ENCODE measurements at places on chromosomes 4 and X. TPM values are rescaled to one million over a fixed set of nuclear protein-coding genes. Genes with fewer than 3 reads are reported as not detected.

Gene PPARGC1A
- total RNA-seq: 19.7 TPM

Gene AWAT2
- not detected for total RNA-seq

DNA sequence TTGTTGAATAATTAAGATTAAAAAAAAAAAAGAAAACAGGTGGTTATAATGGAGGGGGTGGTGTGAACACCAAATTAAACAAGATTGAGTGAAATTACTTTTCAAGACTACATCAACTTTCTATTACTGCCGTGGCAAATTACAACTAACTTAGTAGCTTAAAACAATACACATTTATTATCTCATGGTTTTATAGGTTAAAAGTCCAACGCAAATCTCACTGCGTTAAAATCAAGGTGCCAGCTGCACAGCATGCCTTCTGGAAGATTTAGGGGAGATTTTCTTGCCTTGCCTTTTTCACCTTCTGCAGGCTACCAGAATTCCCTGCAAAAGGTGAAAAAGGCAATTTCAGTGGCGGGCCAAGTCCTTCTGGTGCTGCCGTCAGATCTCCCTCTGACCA is 58.5 kb downstream of the ATXN3L start:
- H3K27me3 ChIP-seq: no peaks in the 10 kb centered on the region
- no peak overlapping the region for H3K4me3 ChIP-seq
- H3K27ac ChIP-seq: no peak overlapping the region
- DNase-seq: no peak

DNA sequence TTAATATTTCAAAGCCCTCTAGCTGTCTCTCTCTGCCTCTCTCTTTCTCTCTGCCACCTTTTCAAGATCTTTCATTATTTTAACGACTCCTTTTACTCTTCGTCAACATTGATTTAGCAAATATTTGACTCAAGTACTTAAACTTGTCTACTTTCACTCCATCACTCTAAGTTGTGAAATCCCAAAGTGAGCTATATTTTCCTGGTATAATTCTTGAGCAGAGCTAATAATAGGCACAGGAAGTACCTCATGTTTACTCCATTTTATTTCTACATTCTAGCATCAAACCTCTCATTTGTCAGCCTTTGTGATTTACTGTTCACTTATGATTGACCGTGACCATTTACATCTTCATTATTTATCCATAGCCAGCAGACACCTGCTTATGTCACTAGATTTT is 482.5 kb downstream of the RPA4 start:
- no peak for DNase-seq
- H3K27me3 ChIP-seq: no peaks in the 10 kb centered on the region
- H3K4me3 ChIP-seq: no peak overlapping the region
- H3K36me3 ChIP-seq: no peaks in the 10 kb centered on the region
- no peak overlapping the region for H3K27ac ChIP-seq

Gene EDA
- total RNA-seq: 4.3 TPM

DNA sequence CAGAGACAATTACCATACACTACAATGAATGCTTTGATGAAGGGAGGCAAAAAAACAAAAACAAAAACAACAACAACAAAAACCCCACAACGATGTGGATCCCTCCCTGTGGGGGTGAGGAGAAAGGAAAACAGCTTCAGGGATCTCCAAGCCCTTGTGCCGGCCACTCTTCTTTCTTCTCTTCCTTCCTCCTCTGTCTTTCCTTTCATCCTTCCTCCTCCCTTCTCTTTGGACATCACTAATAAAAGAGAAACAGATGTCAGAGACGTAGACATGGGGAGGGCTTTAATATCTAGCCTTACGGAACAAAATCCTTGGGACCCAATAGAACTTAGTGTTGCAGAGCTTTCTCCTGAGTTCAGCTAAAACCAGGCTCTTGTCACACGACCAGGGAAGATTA is 18.8 kb upstream of the STX18 start:
- H3K4me1 ChIP-seq: no peaks in the 10 kb centered on the region
- peaks cover 6% of the 10 kb centered on the region for H3K36me3 ChIP-seq
- DNase-seq: no peak
- no peak overlapping the region for H3K27ac ChIP-seq
- no peaks in the 10 kb centered on the region for H3K27me3 ChIP-seq

GRCh38 chr4:39450618-39451017 is 8.1 kb downstream of the RPL9 start:
- H3K4me3 ChIP-seq: no peak overlapping the region
- H3K27me3 ChIP-seq: no peaks in the 10 kb centered on the region
- H3K27ac ChIP-seq: no peak overlapping the region

Gene OCIAD1
- 73.7 TPM for total RNA-seq

Gene ADH1B
- 669 TPM for total RNA-seq

Gene MED14
- 29.9 TPM for total RNA-seq

DNA sequence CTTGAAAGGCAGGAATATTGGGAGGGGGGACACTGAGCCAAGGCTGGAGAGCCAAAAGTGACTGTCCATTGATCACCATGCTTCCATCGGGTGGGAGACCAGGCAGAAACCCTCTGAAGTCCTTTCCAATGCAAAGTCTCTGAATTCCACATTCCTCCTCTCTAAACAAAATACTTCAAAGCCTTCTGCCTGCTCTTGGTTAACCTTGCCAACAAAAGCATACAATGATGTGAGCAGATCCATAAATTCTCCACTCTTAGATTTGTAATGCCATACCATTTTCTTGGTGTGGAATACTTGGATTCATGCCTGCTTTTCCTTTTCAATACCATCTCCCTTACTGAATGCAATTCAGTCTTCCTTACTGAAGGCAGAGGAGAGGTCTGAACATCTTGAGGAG is 74.1 kb upstream of the FAM9B start:
- H3K36me3 ChIP-seq: no peaks in the 10 kb centered on the region
- no peak overlapping the region for H3K4me3 ChIP-seq
- H3K27me3 ChIP-seq: no peaks in the 10 kb centered on the region
- no peak overlapping the region for H3K27ac ChIP-seq
- no peaks in the 10 kb centered on the region for H3K4me1 ChIP-seq

Gene SSX2
- not detected for total RNA-seq

DNA sequence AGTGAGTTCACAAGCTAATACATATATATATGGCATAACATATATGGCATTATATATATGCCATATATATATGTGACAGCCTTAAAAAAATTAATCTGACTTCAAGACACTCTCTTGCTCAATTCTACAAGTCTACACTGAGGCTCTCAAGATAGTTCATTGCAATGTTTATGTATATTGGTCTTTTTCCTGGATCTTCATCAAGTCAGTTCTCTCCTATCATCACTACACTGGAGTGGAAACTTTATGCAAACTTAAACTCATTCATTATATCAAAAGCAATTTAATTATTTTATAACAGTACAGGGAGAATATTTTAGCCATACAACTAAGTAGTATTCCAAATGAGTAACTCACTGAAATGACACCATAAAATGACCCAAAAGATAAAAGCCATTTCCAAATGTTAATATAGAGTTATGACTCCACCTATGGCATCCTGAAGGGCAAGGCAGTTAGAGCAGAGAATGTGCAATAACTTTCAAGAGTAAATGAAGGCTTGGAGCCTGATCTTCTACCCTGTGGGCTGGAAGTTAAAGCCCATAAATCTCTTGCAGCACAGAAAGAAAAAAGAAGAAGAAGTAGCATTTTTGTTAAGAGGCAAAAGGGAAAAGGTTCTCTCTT is 176.3 kb upstream of the SLIT2 start:
- H3K4me3 ChIP-seq: no peak overlapping the region
- no peaks in the 10 kb centered on the region for H3K36me3 ChIP-seq
- H3K27ac ChIP-seq: no peak overlapping the region
- no peaks in the 10 kb centered on the region for H3K4me1 ChIP-seq
- DNase-seq: no peak

Gene SPANXC
- total RNA-seq: not detected

DNA sequence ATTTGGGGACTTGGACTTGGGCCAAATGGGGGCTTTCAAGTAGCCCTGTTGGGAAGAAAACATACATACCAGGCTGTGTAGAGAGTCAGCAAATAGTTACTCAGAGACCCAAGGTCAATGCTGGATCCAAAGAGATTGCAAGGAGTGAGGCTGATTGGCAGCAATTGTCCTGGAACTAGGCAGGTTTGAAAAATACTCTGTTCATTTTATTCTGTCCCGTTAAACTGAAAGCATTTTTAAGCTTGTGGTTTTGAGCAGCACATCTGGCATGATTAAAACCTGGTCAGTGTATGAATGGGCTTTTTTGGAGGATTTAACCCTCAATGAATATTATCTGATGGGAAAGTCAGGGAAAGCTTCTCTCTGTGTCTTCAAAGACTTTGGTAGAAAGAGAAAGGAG is 294.3 kb upstream of the BOD1L1 start:
- no peak overlapping the region for H3K4me3 ChIP-seq
- H3K27me3 ChIP-seq: no peaks in the 10 kb centered on the region
- H3K4me1 ChIP-seq: no peaks in the 10 kb centered on the region
- H3K36me3 ChIP-seq: no peaks in the 10 kb centered on the region
- H3K27ac ChIP-seq: no peak overlapping the region

DNA sequence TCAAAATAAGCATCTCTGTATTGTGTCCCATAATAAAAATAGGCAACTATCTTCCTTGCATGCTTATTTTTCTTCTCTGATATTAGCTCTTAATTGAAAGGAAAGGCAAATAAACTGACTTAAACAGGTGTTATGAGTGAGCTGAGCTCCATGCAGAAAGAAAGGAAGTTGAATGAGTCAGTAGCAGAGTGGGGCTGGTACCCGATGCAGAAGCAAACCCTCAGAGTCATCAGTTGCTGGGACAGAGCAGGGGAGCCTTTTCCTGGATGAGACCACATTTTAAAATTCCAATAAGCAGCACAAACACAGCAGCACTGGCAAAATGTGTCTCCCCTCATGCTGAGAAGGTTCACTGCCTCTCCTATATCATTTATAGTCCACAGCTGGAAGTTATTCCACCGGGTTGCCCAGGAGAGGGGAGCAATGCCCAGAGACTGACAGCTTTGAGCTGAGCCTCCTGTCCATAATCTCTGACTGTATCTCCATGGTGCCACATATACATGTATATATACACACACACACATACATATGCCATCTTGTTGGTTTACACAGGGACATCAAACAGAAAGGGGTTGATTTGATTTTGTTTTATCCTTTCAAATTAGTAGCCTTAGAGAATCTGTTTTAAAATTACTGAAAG is 274.3 kb upstream of the PPARGC1A start:
- no peak overlapping the region for H3K4me3 ChIP-seq
- no peak for DNase-seq
- H3K27ac ChIP-seq: no peak overlapping the region

Gene UGT2A2
- not detected for total RNA-seq

Gene STK26
- 11.6 TPM for total RNA-seq

- H3K4me3 ChIP-seq: peak overlapping the region; percentile 93
- H3K27me3 ChIP-seq: no peaks in the 10 kb centered on the region
- H3K4me1 ChIP-seq: peaks cover 16% of the 10 kb centered on the region
- DNase-seq: no peak
Observed at GRCh38 chr4:87219632-87220093, 755 bp downstream of the KLHL8 start.

GRCh38 chr4:125013891-125014290 is 300.9 kb upstream of the FAT4 start:
- no peaks in the 10 kb centered on the region for H3K4me1 ChIP-seq
- H3K27me3 ChIP-seq: no peaks in the 10 kb centered on the region
- H3K36me3 ChIP-seq: no peaks in the 10 kb centered on the region
- no peak overlapping the region for H3K4me3 ChIP-seq

Gene CXCL8
- total RNA-seq: not detected

GRCh38 chr4:38383646-38384121 is 280.3 kb upstream of the KLF3 start:
- H3K4me3 ChIP-seq: no peak overlapping the region
- H3K4me1 ChIP-seq: peaks cover 61% of the 10 kb centered on the region
- DNase-seq: no peak
- H3K36me3 ChIP-seq: no peaks in the 10 kb centered on the region
- no peak overlapping the region for H3K27ac ChIP-seq

DNA sequence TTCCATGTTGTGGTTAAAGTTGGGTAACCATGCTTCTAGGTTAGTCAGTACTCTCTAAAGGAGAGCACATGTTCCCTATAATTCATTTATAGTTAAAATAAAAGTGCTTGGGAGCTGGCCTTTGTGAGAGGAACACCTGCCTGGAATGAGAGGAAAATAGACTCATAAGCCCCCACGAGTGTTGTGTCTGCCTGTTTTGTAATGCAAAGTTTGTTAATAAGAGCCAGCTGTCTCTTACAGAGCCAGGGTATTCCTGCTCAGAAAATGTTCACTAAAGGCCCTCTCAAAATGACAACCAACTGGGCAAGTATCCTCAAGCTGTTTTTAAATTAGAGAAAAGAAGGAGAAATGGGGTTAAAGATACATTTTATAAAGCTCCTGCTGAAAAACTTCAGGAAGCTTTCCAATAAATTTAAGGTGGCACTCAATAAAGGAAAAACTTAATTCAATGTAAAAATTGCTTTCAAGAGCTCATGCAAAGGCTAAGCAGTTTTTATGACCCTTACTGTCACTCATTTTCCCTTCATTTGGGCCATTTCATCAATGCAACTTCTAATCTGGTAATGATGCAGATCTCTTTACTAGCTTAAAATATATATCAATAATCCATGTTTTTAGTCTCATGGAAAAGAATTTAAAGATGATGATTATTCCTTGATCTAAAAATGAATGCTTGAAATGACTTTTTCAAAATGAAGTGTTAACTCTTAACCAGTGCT is 793.6 kb downstream of the STPG2 start:
- no peaks in the 10 kb centered on the region for H3K27me3 ChIP-seq
- DNase-seq: no peak
- no peak overlapping the region for H3K27ac ChIP-seq
- H3K4me3 ChIP-seq: no peak overlapping the region
- H3K4me1 ChIP-seq: no peaks in the 10 kb centered on the region
- H3K36me3 ChIP-seq: no peaks in the 10 kb centered on the region

- H3K27ac ChIP-seq: no peak overlapping the region
- no peaks in the 10 kb centered on the region for H3K4me1 ChIP-seq
- no peaks in the 10 kb centered on the region for H3K36me3 ChIP-seq
- DNase-seq: no peak
- no peaks in the 10 kb centered on the region for H3K27me3 ChIP-seq
- no peak overlapping the region for H3K4me3 ChIP-seq
Observed at GRCh38 chrX:133661962-133662839, 246.9 kb upstream of the GPC4 start.

Gene KIT
- total RNA-seq: 43.0 TPM

GRCh38 chr4:3681191-3681590 is 85.0 kb upstream of the ADRA2C start:
- DNase-seq: no peak
- no peaks in the 10 kb centered on the region for H3K4me1 ChIP-seq
- H3K4me3 ChIP-seq: no peak overlapping the region
- peaks cover 75% of the 10 kb centered on the region for H3K27me3 ChIP-seq
